CD4-positive, alpha-beta T cell treated with Interleukin-15 for 1 hour (primary cell): ENCODE measurements at places on chromosomes 1 and 21.

- DNase-seq = no peak
These were observed 3.1 kb upstream of the KCNE2 start for GRCh38 chr21:34360488-34361241.

GRCh38 chr1:64471218-64472039, 1.5 kb downstream of the CACHD1 start:
- DNase-seq = no peak

GRCh38 chr1:109910963-109911798, 532 bp downstream of the CSF1 start:
- no peak for DNase-seq

DNA sequence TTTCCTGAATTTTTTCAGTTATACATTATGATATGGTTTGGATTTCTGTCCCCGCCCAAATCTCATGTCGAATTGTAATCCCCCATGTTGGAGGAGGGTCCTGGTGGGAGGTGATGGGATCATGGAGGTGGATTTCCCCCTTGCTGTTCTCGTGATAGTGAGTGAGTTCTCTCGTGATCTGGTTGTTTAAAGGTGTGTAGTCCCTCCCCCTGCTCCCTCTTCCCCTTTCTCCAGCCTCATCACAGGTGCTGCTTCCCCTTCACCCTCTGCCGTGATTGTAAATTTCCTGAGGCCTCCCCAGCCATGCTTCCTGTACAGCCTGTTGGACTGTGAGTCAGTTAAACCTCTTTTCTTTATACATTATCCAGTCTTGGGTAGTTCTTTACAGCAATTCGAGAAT, 93.2 kb upstream of the HNRNPU start:
- no peak for DNase-seq

DNA sequence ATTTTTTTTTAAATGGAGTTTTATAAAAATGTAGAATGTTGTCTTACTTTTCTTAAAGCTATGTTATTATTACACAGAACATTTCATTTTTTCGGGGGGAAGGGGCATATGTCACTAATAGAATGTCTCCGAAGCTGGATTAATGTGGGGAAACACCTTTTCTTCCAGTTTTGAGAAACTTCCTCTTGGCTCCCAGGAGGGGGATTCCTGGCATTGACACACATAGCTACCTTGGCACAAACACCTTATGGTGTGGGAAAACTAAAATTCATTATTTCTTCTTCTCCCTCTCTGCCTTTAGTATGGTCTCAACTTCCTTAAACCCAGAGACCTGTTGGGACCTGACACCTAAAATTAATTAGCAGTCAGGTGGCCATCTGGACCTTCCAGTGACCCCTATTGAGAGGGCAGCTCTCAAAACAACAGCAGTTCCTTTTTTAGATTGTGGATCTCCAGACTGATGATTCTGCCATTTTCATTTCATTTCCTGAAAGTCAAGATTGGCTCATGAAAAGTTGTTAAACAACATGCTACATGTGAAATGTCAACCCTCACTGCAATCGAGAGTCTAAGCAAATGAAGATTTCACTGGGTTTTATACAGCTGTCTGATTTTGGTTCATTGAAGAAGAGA, 70.1 kb upstream of the EDEM3 start:
- DNase-seq = no peak
